ENCODE measurements at places on chromosomes 12 and 14.

DNA sequence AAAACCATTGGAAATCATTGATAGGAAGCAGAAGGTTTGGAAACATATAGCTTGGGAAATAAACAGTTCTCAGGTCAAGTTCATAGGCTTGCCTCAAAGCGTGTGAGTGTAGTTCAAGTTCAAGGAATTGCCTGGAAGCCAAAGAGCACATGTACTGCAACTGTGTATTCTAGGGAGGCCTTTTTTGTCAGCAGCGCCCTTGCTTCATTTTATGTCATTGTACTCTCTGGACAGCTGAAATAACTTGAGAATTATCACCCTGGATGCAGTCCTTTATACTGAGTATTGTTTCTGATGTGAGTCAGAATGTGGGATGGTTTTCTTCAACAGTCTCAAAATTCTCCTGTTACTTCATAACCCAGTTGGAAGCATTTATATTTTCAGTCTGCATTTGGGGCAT lies 16.0 kb upstream of the EVL start:
- DNase-seq: no peak

DNA sequence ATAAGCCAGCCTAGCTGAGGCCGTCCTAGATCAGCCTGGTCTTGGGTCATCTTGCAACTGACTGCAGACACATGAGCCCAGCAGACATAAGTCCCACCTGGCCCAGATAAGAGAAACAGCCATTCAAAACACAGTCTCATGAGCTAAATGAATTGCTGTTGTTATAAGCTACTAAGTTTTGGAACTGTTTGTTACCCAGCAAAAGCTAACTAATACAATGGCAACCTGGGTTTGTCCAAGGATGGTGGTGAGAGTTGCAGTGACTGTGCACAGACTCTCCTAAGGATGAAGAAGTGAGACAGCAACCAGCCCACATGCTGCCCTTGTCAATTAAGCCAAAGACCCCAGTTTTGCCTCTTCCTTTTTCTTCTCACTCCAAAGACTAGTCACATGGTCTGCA lies 22.2 kb upstream of the NUAK1 start:
- DNase-seq: no peak

- DNase-seq: no peak
These were observed 449.4 kb upstream of the PRICKLE1 start for GRCh38 chr12:43038991-43039390.

- no peak for DNase-seq
These were observed 27.1 kb upstream of the MANSC4 start for GRCh38 chr12:27807063-27807703.

GRCh38 chr12:59027199-59027598 lies 106.9 kb upstream of the LRIG3 start:
- DNase-seq: no peak

DNA sequence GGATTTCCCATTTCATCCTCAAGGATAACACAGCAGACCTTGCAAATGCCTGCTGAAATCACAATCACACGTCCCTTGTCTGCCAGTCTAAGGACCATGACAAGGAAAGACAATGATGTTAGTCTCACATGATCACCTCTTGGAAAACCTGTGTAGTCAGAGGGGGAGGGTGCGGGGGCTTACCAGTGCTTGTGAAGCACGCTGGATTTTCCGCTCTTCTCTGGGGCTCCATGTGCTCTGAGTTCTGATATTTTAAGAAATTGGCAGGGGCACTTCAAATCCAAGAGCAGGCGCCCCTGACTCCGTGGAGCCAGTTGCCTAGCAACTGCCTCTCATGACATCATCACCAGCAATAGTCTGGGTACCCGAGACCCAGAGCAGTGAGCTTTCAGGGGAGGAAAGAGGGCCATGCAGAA lies 200.9 kb upstream of the C14orf180 start:
- no peak for DNase-seq

- no peak for DNase-seq
These were observed 100.3 kb downstream of the GTF2A1 start for GRCh38 chr14:81120501-81120900.

- DNase-seq: no peak
These were observed 180.7 kb upstream of the SLC38A2 start for GRCh38 chr12:46553266-46553665.

GRCh38 chr12:93813972-93814821 lies 137.0 kb downstream of the CRADD start:
- no peak for DNase-seq

DNA sequence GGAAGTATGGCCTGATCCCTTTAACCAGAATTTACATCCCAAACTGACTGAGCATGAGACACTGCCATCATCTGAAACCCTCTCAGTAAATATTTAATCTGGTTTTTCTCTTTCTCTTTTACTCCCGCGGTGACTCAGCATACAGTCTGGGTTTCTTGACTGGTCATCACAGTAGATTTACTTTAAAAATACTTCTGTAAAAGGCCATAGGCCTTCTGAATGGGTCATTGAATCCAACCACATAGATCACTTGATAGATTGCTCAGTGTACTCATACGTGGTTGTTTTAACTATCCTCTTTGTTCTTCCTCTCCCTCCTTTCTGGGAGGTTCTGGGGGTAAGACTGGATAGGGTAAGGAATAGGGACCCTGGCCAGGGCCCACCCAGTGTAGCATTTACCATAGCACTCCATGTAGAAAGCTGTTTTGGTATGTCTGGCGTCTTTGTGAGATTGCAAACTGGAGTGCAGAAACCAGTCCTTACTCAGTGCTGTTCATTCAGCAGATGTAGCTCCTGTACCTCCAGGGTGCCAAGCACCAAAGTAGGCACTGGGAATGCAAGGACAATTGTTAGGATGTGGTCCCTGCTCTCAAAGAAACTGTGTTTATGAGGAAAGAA lies 165.7 kb downstream of the SRGAP1 start:
- no peak for DNase-seq

DNA sequence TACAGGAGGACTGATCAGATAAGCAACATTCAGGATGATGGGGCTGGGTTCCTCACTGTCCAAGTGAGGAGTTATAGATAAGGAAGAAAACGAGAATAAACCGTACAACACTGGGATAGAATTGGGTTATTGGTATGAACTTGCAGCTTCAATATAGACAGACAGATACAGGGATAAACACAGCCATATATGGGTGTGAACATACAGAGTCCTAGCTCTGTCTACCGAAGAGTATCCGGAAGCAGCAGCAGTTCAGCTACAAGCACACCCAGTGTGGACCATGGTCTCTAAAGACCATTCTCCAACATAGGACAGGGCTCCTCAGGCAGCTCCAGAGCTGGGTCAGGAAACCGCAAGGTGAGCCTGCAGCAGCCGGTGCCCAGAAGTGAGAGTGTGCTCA lies 40.8 kb downstream of the CDC42BPB start:
- DNase-seq: no peak

- no peak for DNase-seq
These were observed 2.3 kb downstream of the AKAP5 start for GRCh38 chr14:64467566-64467965.

- no peak for DNase-seq
These were observed 754 bp downstream of the ATG14 start for GRCh38 chr14:55410876-55411275.

DNA sequence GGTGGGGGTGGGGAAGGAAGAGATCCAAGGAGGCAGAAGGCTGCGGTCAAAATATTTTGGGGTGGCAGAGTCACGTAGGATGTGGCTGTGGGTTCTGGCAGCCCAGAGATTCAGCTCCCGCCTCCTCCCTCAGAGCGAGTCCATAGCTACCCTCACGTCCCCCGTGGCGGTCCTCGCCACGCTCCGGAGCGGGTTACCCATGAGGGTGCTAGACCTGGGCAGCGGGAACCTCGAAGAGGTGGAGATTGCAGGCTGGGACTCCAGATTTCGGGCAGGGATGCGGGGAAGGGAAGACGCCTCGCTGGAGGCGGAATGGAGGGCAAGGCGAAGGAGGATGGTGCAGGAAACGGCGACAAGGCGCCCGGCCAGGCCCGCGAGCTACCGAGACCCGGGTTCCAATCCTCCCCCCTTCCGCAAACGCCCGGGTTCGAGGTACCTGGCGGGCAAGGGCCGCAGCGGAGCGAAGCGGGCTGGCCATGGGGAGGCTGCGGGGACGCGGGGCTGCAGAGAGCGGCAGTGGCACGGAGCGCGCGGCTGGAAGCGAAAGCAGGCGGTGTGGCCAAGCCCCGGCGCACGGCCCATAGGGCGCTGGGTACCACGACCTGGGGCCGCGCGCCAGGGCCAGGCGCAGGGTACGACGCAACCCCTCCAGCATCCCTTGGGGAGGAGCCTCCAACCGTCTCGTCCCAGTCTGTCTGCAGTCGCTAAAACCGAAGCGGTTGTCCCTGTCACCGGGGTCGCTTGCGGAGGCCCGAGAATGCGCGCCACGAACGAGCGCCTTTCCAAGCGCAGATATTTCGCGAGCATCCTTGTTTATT lies 46.2 kb downstream of the BCAT1 start:
- peak; percentile 24 for DNase-seq

GRCh38 chr12:103839103-103839502 lies 1.9 kb downstream of the NT5DC3 start:
- DNase-seq: no peak

- no peak for DNase-seq
These were observed 697 bp downstream of the ATP6V0A2 start for GRCh38 chr12:123712780-123713319.

- no peak for DNase-seq
These were observed 71.0 kb downstream of the DBX2 start for GRCh38 chr12:44979918-44980317.

GRCh38 chr12:52278575-52279421 lies 4.4 kb downstream of the KRT86 start:
- peak; percentile 76 for DNase-seq

DNA sequence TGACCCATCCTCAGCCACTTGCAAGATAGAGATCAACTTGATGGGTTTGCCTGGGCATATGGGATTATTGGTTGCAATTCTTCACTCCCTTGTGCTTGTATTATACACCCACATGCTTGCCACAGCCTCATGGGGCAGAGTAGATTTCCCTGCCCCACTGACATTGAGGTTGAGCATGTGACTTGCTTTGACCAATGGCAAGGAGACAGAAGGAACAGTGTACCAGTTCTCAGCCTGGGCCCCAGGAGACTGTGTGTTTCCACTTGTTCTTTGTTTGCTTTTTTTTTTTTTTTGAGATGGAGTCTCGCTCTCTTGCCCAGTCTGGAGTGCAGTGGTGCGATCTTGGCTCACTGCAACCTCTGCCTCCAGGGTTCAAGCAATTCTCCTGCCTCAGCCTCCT lies 31.8 kb downstream of the CALM1 start:
- DNase-seq: no peak
